ENCODE measurements at places on chromosomes 7 and 10. TPM values are rescaled to one million over a fixed set of nuclear protein-coding genes. Genes with fewer than 3 reads are reported as not detected.

DNA sequence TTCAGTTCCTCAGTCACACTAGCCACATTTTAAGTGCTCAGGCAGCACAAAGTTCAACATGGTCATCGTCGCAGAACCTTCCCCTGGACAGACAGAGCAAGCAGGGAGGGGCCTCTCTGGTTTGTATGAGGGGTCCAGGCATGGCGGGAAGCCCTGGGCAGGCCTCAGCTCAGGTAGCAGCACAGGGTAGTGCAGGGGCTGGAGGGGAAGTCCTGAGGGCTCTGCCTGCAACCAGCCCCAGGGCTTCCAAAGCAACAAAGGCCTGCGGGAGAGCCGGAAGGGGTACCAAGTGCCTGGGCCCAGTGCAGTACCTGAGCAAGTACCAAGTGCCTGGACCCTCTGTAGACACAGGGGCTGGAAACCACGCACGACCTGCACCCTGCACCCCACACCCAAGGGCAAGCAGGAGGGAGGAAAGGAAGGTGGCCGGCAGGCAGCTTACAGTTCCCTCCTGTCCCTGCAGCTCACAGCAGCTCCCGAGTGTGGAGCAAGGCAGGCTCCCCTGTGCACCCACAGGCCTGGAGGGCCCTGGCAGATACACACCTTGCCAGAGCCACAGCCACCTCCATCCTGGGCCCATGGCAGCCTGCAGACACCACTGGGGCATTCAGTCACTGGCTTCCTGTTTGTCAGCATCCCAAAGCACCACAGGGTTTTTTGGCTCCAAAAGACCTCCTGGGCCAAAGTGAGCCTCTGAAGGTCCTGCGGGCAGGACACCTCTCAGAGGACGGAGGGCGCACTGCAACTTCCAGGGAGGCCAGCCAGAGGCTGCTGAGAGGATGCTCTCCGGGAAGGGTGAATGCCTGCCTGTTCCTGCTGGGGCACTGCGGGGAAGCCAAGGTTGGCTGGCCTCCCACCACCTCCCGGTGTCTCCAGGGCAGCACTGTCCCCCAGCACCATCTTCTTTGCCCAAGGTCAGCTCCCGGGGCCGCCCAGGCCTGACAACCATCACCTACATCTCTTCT is 6.5 kb upstream of the RET start:
- DNase-seq = no peak

DNA sequence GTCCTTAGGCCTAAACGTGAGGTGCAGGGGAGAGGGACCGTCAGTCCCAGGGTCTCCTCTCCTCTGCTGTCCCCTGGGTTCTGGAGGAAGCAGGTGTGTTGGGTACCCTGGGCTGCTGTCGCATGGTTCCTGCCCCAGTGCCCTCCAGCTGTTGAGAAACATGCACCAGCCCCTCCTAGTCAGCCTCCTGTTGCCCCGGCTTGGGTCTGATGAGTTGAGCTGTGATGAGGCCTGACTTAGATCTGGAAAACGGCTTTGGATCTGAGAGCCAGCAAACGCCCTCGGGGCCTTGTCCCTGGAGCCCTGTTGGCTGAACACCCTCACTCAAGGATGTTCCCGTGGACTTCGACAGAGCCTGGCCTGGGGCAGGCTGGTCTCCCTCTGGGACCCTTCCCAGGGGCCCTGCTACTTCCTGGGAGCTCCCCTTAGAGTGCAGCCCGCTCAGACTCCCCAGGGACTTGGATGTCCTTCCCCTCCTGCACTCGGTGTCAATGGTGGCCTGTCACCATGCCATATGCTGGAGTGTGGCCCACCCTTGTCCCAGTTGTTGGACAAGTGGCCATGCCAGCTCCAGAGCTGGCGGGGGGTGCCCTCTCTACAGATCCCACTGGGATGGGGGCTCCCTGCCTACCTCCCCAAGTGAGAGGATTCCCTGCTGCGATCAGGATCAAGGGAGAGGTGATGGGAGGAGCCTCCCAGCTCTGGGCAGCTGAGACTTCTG is 12.3 kb downstream of the ZNF316 start:
- no peak for DNase-seq

DNA sequence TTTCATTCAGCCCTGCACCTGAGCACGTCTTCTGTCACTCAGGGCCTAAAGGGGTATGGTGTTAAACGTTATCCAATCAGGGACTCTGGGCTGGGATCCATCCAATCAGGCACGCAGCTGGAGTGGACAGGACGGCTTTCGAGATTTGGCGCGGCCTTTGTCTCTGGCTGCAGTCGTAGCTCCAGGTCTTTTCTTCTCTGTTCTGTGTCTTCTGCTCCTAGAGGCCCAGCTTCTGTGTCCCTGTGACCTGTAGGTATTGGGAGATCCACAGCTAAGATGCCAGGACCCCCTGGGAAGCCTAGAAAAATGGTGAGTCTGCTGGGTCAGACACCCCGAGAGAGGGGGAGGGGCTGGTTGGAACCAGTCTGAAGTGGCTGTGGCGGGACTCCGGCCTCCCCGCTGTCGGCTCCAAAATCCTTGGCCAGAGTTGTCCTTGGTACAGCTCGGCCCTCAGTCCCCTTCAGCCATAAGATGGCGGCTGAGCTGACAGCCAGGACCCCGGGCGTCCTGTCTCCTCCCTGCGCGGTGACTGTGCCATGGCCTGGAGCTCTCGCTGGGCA is 11.7 kb upstream of the ZNF680 start:
- DNase-seq = no peak

DNA sequence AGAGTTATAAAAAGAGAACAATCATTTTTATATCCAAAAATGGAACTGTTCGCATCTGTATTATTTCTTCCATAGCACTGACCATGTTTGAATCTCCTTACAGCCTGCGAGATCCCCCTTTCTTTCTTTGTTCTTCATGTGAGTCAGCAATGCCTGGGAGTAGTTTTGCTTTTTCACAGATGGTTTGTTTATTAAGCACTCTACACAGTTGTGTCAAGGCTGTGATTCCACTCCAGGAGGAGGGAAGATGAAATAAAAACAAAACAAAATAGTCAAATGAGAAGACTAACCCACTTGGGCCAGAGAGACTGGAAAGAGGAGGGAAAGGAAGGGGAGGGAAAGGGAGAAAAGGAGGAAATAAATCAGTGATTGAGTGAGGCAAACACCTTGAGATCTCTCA is 7.8 kb downstream of the LIPF start:
- no peak for DNase-seq

DNA sequence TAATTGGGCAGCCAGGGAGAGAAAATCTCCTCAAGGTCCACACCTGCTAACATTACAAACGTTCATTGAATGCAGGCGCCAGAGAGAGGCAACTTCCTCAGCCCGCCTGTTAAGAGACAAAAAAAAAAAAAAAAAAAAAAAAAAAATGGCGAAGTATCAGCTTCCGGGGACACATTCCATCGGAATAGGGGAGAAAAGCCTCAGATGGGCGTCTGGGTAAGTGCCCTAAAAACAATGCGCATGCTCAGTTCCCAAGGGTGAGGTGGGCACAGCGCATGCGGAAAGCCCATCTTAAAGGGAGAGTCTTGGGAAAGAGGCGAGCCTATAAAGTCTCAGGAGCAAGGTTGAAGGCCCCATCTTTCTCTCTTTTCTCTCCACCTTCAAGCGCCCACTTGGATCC is 1139.7 kb upstream of the CELF2 start:
- no peak for DNase-seq

DNA sequence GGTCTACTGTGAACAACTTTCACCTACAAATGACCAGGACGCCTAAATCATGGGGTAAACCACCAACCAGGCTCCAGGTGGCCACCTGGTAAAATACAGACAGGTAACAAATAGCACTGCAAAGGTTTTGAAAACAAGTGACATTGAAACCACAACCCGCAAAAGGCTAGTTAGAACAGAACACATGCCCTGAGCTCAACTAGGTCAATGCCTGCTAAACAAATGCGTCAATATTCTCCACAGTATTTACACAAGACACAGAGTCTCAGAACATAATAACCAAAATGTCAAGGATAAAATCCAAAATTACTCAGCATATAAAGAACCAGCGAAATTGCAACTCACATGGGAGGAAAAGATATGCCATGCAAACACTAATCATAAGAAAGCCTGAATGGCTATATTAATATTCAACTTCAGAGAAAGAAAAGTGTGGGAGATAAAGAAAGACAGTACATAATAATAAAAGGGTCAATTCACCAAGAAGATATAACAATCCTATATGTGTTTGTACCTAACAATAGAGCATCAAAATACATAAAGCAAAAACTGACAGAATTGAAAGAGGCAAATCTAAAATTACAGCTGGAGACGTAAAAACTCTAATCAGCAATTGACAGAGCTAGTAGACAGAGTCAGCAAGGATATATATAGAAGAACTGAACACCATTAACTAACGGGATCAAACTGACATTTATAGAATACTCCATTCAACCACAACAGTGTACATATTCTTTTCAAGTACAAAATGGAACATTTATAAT is 47.6 kb downstream of the SMURF1 start:
- no peak for DNase-seq

GRCh38 chr10:107497024-107497423 is 332.5 kb upstream of the SORCS1 start:
- no peak for DNase-seq

DNA sequence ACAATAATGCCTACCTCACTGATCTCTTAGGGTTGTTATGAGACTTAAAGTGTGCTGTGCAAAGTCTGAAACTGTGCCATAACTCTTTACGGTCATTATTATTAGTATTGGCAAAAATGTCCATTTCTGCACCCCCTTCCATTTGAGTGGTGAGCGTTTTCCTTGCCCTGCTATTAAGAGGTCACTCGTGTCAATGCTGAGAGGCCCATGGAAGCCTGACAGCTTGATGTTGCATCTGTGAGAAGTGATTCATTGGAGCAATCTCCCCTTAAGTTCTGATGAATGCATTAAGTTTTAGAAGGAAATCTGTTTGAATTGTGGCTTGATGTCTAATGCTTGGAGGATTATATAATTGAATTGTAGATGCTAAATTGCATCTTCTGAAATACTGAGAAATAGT is 253.3 kb downstream of the FRMD4A start:
- DNase-seq = no peak

GRCh38 chr7:135406918-135407317 is 103.0 kb downstream of the CNOT4 start:
- no peak for DNase-seq

Gene INSYN2A
- total RNA-seq = 3.4 TPM

Gene HOXA4
- total RNA-seq = not detected

Gene CYP26C1
- total RNA-seq = 0.77 TPM
